CD4-positive, alpha-beta T cell treated with Interleukin-15 for 1 hour (primary cell): ENCODE measurements at places on chromosomes 7 and 10.

DNA sequence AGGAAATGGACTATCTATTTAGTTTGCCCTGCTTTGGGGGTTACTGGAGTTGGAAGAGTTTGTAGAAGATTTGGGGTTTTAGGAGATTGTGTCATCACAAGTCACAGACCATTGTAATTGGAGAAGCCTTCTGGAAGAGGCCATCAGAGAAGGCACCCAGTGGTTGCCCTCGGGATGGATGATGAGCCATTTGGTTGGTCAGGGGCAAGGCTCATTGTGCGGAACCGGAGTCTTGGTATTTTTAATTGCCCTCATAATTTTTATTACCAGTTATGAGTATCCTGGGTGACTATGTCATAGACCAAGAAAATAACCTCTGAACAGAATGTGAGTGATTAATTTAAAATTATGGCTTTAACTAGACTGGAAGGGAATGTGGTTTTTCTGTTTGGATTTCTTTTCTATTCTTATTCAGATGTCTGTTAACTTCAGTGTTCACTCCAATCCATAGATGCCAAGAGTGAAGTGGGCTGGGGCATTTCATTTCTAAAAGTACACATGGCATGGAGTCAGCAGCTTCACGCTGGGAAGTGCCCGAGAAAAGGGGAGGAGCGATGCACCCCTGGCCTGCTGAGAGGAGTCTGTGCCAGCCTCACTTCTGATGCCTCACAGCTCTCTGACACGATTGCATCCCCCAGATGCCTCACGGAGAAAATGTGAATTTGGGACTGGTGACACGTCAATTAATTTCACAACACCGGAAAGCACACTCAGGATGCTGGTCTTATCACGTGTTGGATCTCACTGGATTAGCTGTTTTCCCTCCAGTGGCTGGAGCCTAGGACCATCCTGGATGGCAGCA lies 225.6 kb upstream of the IGFBP3 start:
- DNase-seq = no peak

DNA sequence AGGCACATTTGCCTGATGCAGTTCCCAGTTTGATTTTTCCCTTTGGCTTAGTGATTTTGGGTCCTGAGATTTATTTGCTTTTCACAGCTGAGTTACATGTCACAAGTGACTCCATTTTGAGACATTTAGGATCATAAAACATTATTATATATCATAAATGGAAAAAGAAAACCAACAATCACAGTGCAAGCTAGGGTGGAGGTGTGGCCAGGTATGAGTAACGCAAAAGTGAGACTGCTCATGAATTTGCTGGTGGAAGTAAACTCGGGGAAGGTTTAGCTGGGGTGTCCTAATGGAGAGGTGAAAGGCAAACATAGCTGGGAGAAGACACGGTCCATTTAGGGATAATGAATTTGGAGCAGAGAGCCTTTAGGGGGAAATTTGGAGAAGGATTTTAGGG lies 21.7 kb upstream of the UCN3 start:
- DNase-seq = no peak

DNA sequence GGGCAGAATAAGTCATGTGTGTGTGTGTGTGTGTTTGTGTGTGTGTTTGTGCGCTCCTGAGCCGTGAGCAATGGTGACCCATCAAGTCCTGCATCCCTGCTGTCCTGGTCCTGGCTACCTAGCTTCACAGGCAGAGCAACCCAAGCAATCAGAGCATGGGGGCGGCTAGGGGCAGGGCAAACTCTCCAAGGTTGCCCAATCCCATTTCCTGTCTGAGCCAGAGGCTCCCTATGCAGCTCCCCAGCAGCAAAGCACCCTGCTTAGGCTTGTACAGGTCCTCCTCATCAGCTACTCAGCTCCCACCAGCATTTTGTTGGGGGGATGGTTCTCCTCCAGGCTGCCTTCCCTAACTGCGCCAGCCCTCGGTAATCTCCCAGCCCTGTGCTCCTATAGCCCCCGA lies 31.1 kb upstream of the CRHR2 start:
- DNase-seq = no peak

- DNase-seq = no peak
Measured at GRCh38 chr10:80253266-80253962, 36.0 kb downstream of the MAT1A start.

- DNase-seq = no peak
Measured at GRCh38 chr10:109866168-109866994, 56.9 kb downstream of the XPNPEP1 start.

DNA sequence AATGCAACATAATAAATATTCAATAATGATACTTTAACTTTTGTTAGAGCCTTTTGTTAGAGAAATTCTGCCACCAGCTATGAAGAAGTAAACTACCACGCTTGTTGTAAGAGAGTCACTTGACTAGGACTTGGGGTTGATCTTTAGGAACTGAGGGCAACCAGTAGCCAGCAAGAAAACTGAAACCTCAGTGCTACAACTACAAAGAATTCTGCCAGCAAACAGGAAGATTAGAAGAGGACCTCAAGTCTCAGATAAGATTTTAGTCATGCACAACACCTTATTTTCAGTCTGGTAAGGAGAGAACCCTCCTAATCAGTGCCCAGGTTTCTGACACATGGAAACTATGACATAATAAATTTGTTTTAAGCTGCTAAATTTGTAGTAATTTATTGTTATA lies 498.3 kb upstream of the STEAP1 start:
- DNase-seq = no peak

DNA sequence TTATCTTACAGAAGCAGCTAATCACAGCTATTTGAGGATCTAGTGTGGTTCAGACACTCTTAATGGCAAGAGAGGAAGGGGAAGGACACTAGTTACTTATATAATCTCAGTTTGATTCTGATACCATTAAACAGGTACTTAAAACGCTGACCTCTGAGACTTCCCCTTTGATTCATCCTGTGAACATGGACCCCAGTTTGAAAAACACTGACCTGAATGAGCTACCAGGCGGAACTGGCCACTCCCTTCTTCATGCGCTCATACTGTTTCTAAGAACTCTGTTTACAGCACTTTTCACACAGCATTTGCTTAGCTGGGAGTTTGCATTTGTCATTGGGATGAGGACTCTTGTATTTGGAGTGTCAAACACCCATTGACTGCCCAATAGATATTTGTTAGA lies 45.7 kb downstream of the BEND7 start:
- DNase-seq = no peak

- DNase-seq = no peak
Measured at GRCh38 chr7:20519645-20520044, 95.8 kb upstream of the ABCB5 start.

- DNase-seq = no peak
Measured at GRCh38 chr7:121872831-121873288, at the start of gene PTPRZ1. Gene PTPRZ1, plus strand, starts transcription at chr7:121873161. Its CDS starts 339 bp downstream, at chr7:121873500.

GRCh38 chr10:110643653-110644597 lies at the start of gene RBM20:
Gene RBM20, plus strand, starts transcription at chr10:110644336. Its CDS starts 119 bp downstream, at chr10:110644455.
- DNase-seq = no peak

DNA sequence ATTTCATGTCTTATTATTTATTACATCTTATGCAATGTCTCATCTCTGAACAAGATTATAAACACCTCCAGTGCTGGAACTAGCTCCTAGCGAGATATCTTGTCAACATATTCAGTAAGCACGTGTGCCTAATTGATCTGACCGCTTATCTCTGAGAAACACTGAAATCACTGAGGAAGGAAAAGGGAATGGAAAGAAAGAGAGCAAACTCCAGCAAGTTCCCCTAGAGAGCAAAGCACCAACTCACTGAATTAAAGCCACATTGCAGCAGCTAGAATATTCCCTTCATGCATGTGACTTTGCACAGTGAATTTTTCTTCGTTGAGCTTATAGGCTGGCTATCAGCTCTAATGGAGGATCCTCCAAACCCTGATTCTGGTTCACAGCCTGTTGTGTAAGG lies 177.1 kb upstream of the FRMD4A start:
- no peak for DNase-seq

DNA sequence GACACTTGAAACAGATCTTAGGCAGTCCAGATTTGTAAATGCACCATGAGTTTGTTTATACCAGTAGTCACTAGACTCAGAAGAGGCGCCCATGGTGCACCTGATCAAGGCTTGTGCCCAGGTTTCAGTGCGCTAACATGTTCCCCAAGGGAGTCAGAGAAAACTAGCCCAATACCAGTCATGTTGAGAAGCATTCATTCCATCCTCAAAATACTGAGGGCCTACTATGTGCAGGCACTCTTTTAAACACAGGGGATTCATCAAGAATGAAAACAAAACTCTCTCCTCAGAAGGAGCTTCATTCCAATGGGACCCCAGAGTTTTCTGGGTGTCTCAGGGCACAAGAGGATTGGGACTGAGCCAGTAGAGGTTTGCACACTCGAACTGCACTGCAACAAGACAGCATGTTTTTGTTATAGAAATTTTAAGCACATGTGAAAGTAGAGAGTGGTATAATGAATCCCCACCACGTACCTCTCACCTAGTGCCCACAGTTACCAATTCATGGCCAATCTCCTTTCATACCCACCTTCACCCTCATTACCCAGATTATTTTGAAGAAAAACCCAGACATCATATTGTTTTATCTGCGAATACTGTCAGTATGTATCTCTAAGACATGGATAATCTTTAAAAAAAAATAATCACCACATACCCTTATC lies 55.0 kb upstream of the ARID5B start:
- no peak for DNase-seq

DNA sequence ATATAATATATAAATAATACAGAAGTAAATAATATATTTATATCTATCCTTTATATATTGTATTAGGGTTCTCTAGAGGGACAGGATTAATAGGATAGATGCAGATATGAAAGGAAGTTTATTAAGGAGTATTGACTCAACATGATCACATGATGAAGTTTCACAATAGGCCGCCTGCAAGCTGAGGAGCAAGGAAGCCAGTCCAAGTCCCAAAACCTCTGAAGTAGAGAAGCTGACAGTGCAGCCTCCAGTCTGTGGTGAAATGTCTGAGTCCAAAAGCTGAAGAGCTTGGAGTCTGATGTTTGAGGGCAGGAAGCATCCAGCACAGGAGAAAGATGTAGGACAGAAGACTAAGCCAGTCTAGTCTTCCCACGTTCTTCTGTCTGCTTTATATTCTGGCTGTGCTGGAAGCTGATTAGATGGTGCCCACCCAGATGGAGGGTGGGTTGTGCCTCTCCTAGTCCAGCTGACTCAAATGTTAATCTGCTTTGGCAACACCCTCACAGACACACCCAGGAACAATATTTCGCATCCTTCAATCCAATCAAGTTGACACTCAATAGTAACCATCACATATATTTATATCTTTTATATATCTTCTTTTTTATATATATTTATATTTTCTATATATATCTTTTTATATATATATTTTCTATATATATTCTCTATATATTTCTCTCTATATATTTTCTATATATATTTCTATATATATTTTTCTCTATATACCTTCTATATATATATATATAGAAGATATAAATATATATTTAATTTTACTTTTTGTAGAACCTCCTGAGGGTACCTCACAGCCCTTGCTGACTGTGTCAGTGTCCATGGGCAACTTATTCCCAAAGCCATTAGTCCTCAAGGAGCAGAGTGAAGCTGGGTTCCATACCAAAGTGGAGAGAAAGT lies 24.6 kb upstream of the AKR1B10 start:
- no peak for DNase-seq

- no peak for DNase-seq
Measured at GRCh38 chr10:23435378-23435777, 3.5 kb upstream of the OTUD1 start.

GRCh38 chr7:140571538-140572122 lies 69.0 kb downstream of the DENND2A start:
- no peak for DNase-seq

DNA sequence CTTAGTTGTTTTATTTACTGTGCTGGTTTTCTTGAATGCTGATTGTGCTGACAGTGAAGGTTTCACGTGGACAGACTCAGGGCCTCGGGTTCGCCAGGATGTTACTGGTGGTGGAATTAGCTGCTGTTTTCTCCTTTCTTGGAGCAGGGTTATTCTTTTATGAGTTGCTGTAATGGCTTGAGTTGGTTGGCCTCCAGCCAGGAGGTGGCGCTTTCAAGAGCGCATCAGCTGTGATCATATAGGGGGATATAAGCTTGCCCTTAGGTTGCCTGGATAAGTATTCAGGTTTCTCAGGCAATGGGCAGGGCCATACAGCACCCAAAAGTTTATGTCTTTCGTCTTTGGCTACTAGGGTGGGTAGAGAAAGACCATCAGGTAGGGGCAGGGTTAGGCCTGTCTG lies 741.3 kb downstream of the PHTF2 start:
- DNase-seq = no peak

DNA sequence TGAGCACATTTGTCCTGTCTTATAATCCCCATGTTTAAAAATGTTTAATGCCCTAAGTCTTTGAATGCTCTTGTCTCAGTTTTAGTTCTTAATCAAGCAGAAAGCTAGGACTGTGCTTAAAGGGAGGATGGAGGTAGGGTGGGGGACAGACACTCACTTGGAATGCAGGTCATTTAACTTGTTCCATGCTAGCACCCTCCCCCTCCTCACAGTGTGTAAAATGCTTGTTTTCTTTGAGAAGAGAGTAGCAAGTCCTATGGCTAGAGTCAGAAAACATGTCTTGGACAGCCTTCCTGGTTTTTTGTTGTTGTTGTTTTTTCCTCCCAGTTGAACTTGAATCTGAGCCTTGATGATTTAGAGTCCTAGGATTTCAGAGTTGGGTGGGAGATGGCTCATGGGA lies 114.2 kb downstream of the PLPP4 start:
- no peak for DNase-seq

DNA sequence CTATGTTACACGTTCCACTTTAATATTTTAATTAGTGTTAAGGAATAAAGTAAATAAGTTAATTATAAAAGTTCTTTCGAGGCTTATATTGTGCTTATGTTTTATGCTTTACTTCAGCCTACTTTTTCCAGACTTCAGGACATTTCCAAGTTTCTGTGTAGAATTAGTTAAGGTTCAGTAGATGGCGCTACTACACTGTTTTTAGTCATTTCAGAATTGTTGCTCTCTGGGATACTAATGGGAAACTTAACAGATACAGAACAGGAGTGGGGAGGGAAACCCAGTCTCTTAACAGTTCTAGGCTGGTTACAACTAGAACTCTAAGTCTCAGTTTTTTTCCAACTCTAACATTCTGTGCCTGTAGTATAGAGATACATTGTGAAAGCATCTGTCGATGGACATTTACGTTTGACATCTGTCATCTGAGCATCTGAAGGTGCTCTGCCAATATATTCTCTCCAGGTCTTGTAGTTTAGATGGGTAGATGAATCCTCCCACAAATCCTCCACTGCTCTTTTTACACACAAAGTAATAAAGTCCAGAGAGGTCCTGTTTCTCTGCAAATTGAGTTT lies 56.8 kb upstream of the FAM171A1 start:
- no peak for DNase-seq

DNA sequence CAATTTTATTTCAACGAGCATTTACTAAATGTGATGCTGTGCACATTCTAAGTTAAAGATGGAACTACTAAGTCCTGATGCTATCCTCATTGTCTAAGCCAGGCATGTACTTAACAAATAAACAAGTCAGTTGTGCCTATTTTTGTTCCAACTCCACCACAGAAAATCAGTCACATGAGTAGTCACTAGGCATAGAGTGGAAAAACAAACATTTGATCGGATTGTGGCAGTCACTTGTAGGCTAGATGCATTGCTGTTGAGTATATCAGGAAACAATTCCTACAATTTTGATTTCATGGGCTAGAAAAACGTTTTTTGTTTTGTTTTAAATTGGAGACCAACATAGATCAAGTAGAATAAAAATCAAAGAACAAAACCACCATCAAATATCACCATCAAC lies 177.6 kb upstream of the SLC25A13 start:
- DNase-seq = no peak

GRCh38 chr7:101557421-101557820 lies 71.7 kb downstream of the MYL10 start:
- DNase-seq = peak; percentile 8
